ENCODE measurements at places on chromosomes 2 and 18. TPM values are rescaled to one million over a fixed set of nuclear protein-coding genes. Genes with fewer than 3 reads are reported as not detected.

Gene RAB12
- 71.5 TPM for total RNA-seq

DNA sequence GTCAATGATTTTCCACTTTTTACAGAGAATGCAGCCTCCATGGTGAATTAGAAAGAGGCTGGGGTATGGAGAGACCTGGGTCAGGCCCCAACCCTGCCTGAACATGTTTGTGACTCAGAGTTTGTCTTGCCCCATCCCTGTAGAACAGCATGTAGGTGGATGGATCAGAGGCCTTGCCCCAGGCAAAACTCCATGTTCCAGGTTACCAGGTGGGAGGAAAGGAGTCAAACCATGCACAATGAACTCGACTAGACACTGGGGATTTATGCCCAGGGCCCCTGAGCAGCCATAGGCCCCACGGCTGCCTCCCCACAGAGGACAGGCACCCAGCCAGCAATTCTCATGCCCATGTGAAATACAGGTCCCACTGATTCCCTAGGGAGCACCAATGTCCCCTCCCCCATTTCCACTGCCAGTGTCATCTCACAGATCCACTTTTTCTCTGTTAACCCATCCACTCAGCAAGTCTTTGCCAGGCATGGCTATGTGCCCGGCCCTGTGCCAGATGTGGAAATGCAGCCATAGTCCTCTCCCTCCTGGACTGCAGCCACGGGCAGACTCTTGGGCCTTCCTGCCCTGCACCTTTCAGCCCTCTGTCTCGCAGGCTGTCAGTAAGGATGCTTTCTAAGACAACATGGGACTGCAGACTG, 737.8 kb upstream of the HS6ST1 start:
- DNase-seq: no peak

DNA sequence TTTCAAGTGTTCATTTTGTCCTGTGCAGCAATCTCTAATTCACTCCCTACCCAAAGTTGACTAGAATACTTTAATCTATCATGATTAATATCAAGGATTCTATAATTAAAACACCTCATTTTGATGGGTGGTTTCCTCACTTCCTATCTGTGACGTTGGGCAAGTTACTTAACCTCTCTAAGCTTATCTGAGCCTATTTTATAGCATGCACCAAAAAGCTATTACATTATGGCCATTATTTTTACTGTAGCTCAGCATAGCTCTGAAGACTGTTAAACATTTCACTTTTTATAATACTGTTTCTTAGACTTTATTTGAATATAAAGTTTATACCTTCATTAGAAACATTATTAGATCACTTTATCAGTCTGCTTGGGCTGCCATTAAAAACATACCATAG, 579.6 kb upstream of the NXPH2 start:
- DNase-seq: no peak

Gene CD8A
- not detected for total RNA-seq

DNA sequence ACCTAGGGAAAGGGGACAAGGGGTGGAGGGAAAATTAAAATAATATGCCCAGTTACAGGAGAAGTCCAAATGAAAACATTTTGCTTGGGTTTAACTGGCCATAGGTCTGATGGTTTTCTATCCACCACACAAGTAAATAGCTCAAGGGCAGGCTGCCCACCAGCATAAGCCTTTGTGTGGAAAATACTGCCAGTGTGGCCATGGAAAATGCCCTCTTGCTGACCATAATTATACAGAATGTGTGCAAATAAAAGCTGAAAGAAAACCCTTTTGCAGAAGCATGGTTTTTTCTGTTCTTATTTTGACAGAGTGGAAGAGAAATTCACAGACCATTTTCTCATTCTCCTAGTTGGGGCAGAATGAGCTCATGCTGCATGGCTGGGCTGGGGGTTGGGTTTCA, 111.3 kb upstream of the SIX2 start:
- DNase-seq: peak; percentile 80

DNA sequence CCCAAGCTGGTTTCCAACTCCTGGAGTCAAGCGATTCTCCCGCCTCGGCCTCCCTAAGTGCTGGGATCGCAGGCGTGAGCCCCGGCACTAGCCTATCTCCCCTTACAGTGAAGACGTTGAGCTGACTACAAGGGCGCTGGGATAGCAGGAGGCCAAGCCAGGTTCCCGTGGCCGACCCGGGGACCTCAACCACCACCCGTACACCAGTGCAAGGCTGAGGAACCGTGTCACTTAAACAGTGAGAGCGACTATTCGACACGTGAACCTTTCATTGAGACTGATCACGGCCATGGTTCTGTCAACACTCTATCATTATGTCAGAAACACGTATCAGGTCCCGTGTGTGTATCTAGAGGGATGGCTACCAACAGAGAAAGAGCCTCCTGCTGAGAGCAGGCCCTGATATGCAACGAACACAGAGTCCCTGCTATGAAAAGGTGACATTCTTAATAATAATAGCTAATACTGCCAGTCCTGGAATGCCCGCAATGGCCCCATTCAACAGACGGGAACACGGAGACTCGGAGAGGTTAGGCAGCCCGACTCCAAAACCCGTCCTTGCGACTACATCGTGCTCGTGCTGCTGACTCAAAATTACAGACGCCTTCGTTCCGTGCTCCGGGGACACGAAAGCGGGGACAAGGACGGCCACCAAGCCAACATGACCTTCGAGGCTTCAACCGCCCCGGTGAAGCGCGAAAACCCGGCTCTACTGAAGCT, 833 bp downstream of the AFG3L2 start:
- DNase-seq: no peak

- DNase-seq: no peak
Observed at GRCh38 chr2:141611-142010, 95.3 kb upstream of the FAM110C start.

- DNase-seq: no peak
Observed at GRCh38 chr2:102120701-102121159, 21.8 kb upstream of the IL1R1 start.

- no peak for DNase-seq
Observed at GRCh38 chr18:24115628-24116027, 23.2 kb upstream of the CABYR start.

Gene CIDEA
- not detected for total RNA-seq
